Naive B cell (primary cell): ENCODE measurements at places on chromosomes 1 and 21.

GRCh38 chr1:227782226-227782625, 33.2 kb upstream of the PRSS38 start:
- no peak for DNase-seq

- DNase-seq: no peak
Observed at GRCh38 chr21:24118738-24119459, 1488.4 kb downstream of the MRPL39 start.

- DNase-seq: peak; percentile 18
Observed at GRCh38 chr1:203172184-203173010, 3.2 kb downstream of the MYBPH start.

DNA sequence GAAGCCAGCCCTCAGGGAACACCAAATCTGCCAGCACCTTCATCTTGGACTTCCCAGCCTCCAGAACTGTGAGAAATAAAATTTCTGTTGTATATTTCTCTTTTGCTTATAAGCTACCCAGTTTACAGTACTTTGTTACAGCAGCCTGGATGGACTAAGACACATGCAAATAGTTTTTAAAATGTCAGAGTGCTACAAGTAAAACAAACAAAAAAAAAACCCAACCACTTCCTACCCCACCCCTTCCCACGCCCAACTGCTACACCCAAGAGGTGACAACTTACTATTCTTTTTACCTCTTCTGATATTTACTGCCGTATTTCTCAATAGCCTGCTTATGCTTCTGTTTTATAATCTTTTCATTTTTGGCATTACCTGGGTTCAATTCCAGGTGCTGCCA, 8.6 kb upstream of the SPSB1 start:
- DNase-seq: no peak

DNA sequence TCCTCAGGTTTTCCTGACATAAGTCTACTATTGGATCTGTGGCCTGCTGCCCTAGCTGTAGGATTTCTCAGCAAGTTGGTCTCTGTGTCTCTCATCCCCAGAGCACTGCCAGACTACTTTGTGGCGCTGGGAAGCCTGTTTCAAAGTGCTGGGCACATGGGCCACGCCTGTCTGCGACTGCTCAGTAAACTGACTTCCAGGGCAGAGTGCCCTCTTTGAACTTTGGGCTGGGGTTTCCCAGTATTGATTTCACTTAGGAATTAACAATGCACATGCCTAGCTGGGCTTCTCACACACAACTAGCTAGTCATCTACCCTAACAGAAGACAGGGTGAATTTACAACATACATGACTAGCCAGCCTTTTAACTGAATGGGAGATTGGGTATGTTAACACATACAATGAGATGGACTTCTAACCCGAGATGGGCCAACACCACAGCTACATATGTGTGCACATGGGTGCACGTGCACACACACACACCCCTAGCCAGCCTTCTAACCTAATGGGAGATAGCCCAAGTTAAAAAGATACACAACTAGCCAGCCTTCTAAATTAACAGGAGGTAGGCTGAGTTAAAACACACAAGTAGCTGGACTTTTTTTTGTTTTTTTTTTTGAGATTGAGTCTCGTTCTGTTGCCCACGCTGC, 6.9 kb upstream of the TRIM17 start:
- no peak for DNase-seq

DNA sequence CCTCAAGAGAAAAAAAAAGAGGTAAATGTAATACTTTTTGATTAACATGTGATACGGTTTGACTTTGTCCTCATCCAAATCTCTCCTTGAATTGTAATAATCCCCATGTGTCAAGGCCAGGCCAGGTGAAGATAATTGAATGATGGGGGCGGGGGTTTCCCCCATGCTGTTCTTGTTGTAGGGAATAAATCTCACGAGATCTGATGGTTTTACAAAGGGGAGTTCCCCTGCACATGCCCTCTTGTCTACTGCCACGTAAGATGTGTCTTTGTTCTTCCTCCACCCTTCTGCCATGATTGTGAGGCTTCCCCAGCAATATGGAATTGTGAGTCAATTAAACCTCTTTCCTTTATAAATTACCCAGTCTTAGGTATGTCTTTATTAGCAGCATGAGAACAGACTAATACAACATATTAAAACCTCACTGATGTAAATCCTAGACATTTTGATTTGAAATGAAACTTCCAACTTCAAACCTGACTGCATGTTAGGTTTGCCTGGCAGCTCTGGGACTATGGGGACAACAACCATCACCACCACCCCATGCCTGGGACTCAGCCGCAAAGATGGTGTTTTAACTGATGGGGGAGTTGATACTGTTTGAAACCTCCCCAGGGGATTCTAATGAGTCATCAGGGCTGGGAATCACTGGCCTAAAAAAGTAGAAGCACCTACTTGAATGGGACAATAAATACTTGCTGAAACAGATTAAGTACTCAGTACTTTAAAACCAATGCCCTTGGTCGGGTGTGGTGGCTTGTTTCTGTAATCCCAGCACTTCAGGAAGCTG, 32.8 kb upstream of the BACH1 start:
- no peak for DNase-seq

GRCh38 chr1:184701816-184702215, 52.8 kb downstream of the EDEM3 start:
- DNase-seq: no peak

- no peak for DNase-seq
Observed at GRCh38 chr1:234755449-234755863, 145.5 kb upstream of the IRF2BP2 start.

DNA sequence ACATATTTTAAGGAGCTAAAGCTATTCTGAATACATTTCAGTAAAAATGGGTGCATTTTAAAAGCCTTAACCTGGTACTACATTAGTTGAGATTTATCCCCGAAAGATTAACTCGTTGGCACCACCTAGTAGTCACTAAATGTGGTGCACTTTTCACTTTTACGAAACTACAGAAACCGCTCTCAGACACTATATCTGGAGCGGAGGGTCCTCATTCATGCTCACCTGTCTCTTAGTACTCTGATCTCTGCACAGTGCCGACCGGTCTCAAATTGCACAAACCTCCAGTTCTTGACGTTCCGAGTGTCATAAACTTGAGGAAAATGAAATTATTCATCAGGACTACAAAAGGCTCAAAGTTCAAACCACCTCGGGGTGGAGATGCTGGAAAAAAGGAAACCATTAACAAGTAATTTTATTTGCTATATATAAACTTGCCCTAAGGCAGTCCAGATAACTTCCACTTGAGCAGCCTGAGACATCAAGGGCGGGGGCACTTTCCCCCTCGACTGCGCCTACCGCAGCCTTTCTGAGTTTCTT, 722 bp downstream of the LZIC start:
- DNase-seq: peak; percentile 42

DNA sequence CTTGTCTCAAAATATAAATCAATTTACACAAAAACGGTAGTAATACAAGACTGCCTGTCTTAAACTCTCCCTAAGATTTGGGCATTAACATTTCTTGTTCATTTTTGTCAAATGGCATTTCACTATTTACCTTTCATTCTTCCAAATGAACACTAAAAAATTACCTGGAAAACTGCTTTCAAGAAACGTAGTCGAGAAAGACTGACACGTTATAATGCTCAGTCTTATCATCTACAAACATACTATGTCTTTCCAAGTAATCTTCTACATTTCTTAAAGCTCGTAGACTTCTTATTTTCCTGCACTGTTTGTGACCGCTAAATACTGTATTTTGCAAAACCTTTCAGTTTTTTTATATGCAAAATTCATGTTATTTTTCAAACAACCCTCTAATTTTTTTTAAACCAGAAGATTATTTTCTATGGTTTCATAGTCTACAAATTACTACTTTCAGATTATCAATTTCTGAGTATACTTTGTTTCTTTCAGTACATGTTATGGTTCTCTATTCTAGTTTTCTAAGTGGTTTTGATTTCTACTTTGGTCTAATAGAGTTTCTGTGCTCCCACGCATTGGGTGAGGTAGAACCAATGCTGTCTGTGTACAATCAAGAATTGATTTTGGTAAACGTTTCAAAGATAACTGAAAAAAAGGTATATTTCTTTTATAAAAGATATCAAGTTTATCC, 336.4 kb downstream of the SMYD3 start:
- DNase-seq: no peak
